ENCODE measurements at places on chromosomes 4 and X. TPM values are rescaled to one million over a fixed set of nuclear protein-coding genes. Genes with fewer than 3 reads are reported as not detected.

DNA sequence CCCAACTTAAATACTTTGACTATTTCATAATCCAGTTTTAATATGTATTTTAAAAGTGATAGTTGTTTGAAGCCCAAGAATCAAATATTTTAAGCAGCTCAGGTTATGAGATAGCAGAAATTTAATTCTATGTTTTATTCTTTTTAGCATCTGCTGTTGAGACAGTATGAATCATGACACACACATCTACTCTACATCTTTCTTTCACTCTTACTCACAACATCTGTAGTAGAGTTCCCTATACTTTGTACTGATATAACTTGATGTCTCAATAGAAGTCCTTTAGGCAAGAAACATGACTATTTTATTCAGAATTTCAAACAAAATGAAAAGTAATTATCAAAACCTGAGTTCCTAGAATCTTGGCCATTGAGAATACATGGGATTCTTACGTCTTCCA lies 187.9 kb upstream of the GNPDA2 start:
- no peak for DNase-seq

DNA sequence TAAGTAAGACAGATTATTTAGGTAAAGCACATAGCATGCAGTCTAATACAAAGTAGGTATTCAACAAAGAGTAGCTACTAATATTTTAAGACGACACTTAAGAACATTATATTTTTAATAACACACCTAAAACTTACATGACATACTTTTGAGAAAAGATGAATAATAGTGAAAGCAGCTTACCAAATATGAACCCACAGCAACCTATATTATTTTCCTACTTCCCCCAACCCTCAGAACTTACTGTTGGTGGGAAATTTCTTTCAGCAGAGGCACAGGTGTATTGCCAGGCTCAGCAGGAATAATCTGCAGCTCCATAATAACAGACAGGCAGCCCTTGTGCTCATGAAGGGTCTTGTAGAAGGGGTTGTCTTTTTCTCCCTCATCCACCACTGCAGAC lies 498.9 kb downstream of the GLUD2 start:
- DNase-seq, result no peak

- DNase-seq, result peak; percentile 94
Measured at GRCh38 chr4:76585897-76586360, 150.9 kb downstream of the SHROOM3 start.

DNA sequence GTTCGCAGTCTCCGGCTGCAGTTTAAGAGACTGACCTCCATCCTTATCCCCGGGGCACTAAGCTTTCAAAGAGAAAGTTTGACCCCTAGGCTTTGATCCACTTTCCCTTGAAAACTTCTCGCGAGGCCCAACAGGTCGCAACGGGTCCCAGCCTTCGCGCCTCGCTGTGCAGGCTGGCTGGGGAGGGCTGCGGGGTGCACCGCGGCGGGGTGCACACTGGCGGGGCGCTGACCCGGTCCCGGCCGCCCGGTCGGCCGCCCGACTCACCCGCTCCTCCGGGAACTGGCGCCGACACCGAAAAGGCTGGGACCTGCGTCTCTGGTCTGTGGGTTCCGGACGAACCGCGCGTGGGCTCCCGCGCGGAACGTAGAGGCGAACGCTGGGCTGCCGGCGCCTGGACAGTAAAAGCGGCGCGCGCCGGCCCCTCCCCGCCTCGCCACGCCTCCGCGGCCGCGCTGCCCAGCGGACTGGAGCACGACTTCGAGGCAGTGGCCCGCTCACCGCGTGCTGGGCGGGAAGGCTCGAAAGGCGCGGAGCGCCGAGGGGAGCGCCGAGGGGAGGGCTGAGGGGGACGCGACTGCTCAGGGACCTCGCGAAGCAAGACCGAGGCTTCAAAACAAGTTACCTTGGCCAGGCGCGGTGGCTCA lies at the start of gene TAF7L:
Gene TAF7L, minus strand, starts transcription at position 378 of the 647 bp plus-strand sequence. CDS start 3,791 bp downstream, outside the sequence.
- DNase-seq, result no peak

- DNase-seq, result no peak
Measured at GRCh38 chr4:89491761-89492160, 184.2 kb upstream of the GPRIN3 start.

GRCh38 chrX:119486745-119487144 lies 18.5 kb downstream of the SLC25A5 start:
- no peak for DNase-seq

DNA sequence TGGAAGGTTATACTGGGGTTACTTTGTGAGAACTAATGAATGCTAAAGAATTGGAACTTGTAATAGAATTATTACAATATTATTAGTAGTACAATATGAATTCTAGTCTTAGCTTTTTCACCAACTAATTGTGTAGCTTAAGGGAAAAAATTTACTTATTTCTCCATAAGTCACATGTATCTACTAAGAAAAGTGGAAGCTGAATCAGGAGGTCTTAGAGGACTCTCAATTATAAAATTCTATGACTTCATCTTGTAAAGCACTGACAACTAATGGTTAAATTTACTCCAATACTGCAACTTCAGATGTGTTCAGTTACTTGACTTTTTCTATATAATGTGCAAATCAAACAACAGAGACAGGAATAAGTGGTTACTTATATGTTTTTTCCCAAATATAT lies 899 bp upstream of the TMPRSS11D start:
- DNase-seq, result no peak

DNA sequence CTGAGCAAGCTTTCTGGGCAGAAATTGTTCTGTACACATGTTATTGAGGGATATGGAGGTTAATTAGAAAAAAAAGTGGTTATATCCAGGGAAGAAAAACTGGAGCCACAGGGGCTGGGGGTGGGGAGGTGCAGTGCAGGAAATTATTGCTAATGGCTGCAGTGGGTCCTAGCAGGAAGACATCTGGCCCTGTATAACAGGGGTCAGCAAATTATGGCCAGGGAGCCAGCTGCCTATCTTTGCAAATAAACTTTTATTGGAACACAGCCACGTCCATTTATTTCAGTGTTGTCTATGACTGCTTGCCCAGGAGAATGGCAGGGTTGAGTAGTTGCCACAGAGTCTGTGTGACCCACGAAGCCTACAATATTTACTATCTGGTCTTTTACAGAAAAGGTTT lies 23.4 kb upstream of the PRPS2 start:
- no peak for DNase-seq

- DNase-seq, result no peak
Measured at GRCh38 chrX:120428309-120428708, 40.8 kb downstream of the LAMP2 start.

The SAGE1 gene
- total RNA-seq, result not detected

The MTMR1 gene
- total RNA-seq, result 27.3 TPM
